Epithelial cell of alveolus of lung (primary cell): ENCODE measurements at places on chromosomes 3 and 15. TPM values are rescaled to one million over a fixed set of nuclear protein-coding genes. Genes with fewer than 3 reads are reported as not detected.

The NCBP2 gene
- 49.4 and 54.5 TPM in 2 replicates for total RNA-seq

The ILDR1 gene
- total RNA-seq, result not detected in 2 replicates

The VPS8 gene
- total RNA-seq, result 17.5 and 22.3 TPM in 2 replicates

The HTD2 gene
- 4.6 and 5.0 TPM in 2 replicates for total RNA-seq

The STT3B gene
- total RNA-seq, result 96.8 and 125 TPM in 2 replicates

The COMMD2 gene
- 20.6 and 24.4 TPM in 2 replicates for total RNA-seq

The PARP15 gene
- total RNA-seq, result under 0.01 TPM in 1 of 2 replicates, not detected in the other

The FETUB gene
- total RNA-seq, result not detected in 2 replicates

The CGNL1 gene
- 0.39 and 0.88 TPM in 2 replicates for total RNA-seq
